ENCODE measurements at places on chromosomes 12 and 14.

GRCh38 chr12:3205742-3206519, 128.8 kb downstream of the TSPAN9 start:
- no peak for DNase-seq
- H3K4me1 ChIP-seq, result peaks cover 14% of the 10 kb centered on the region
- H3K4me3 ChIP-seq, result no peak overlapping the region
- H3K36me3 ChIP-seq, result peaks cover 10% of the 10 kb centered on the region

GRCh38 chr14:99749763-99750715, 43.2 kb upstream of the EML1 start:
- no peak for DNase-seq
- H3K36me3 ChIP-seq, result no peaks in the 10 kb centered on the region

DNA sequence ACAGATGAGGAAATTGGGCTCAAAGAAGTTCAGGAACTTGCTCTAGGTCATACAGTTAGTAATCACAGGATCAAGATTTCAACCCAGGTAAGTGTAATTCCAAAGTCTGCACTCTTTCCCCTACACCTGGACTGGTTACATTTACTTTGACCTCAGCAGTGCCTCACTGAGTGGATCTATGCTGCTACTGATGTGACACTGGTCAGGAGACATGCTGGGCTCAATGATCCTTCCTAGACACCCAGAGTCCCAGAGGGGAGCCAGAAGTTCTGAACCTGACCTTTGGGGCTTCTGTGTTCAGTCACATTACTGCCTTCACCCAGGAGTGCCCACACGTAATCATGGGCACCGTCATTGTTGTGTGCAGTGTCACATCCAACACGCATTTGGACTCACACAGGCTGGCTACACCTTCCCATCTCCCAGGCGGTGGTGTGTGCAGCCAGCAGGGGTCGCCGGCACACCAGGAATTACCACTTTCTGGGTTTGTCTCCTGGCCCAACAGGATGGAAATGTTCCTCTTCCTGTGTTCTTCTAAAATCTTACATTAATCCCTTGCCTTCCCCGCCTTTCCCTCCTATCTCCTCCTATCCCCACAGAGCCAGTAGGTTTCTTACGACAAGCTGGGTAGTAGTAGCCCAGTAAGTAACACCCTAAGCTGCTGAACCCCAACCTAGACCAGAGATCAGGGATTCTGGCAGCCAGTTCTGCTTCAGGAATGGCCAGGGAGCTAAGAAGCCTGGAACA, 25.6 kb downstream of the CALCOCO1 start:
- no peaks in the 10 kb centered on the region for H3K4me1 ChIP-seq
- no peak for DNase-seq
- no peak overlapping the region for H3K4me3 ChIP-seq
- H3K36me3 ChIP-seq, result no peaks in the 10 kb centered on the region
- H3K27me3 ChIP-seq, result peaks cover 100% of the 10 kb centered on the region

DNA sequence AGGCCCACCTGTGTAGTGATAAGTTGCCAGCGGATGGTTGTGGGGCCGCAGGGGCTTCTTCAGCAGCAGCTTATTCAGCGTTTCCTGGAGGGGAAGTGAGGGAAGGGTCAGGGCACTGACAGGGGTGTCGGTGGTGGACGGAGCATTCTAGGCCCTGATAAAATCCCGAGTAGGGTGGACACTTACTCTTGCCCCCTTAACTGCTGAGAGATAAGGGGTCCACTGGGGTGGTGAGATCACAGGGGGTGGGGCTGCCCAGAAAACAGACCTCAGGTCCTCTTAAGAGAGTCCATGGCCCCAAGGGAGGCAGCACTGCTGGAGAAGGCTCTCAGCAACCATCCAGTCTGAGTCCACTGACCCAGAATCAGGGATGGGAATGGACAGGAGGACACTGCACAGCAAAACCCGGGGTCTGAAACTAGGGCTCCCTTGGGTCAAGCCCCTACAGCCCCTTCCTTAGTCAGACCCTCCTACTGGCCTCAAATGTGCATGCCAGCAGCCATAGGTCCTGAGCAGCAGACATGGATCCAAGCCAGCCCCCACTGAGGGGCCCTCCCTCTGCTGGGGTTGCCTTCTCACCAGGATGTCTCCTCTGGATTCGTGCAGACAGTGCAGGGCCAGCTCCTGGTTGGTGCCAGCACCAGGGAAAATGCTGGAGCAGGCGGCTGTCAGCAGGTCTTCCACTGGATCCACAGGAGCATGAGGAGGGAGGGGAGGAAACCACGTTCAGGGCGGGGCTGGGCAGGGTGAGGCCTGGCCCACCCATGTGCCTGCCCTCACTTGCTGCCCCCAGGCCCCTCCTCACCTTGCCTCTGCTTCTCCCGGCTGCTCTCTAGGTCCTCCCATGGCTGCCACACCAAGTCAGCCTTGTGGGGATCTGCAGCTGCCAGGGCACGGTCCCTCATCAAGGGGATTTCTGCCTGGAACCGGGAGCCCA, 12.1 kb upstream of the PNMA1 start:
- no peak for DNase-seq
- H3K27me3 ChIP-seq, result no peaks in the 10 kb centered on the region
- H3K27ac ChIP-seq, result peak overlapping the region; percentile 83
- H3K36me3 ChIP-seq, result peaks cover 98% of the 10 kb centered on the region
- peaks cover 9% of the 10 kb centered on the region for H3K4me1 ChIP-seq
